ENCODE measurements at places on chromosomes 12 and 14. TPM values are rescaled to one million over a fixed set of nuclear protein-coding genes. Genes with fewer than 3 reads are reported as not detected.

Gene AMIGO2
- total RNA-seq, result 1.7 TPM

Gene CD27
- total RNA-seq, result not detected

Gene FAM222A
- total RNA-seq, result 18.1 TPM

Gene RIPK3
- total RNA-seq, result not detected

Gene SLC6A12
- 0.64 TPM for total RNA-seq

Gene RNASE7
- not detected for total RNA-seq

Gene CHGA
- 663 TPM for total RNA-seq

Gene INHBE
- total RNA-seq, result 18.0 TPM

Gene KLHL33
- 0.15 TPM for total RNA-seq

Gene STYK1
- not detected for total RNA-seq

Gene ACACB
- 3.8 TPM for total RNA-seq

Gene LRRK2
- total RNA-seq, result not detected

Gene NKX2-1
- not detected for total RNA-seq

Gene CACNA1C
- 11.0 TPM for total RNA-seq

Gene WIF1
- total RNA-seq, result not detected

Gene PAPLN
- 2.8 TPM for total RNA-seq

Gene C1S
- total RNA-seq, result 3.5 TPM

Gene GAS2L3
- total RNA-seq, result 56.2 TPM

Gene SOX5
- total RNA-seq, result 118 TPM

Gene PPP1R36
- 2.4 TPM for total RNA-seq

Gene UNC119B
- total RNA-seq, result 16.2 TPM

Gene GPRC5A
- total RNA-seq, result not detected

Gene HRK
- total RNA-seq, result 2.4 TPM

Gene CLEC6A
- not detected for total RNA-seq

Gene LALBA
- total RNA-seq, result not detected

Gene LRP1-AS
- not detected for total RNA-seq

Gene DHRS2
- 0.42 TPM for total RNA-seq

Gene TAS2R42
- total RNA-seq, result not detected

Gene INTS13
- 16.9 TPM for total RNA-seq

Gene RNU4-1
- 5,722 TPM for total RNA-seq

Gene SAMD15
- total RNA-seq, result 0.47 TPM

Gene KRT78
- not detected for total RNA-seq

Gene RTL1
- not detected for total RNA-seq

Gene MGAT4C
- total RNA-seq, result 0.98 TPM

Gene MEG3
- 0.22 TPM for total RNA-seq

Gene IFNG-AS1
- total RNA-seq, result not detected

Gene OR4E2
- not detected for total RNA-seq

Gene CAPZA3
- total RNA-seq, result not detected

Gene PHETA1
- 33.2 TPM for total RNA-seq

Gene OASL
- not detected for total RNA-seq

Gene ACSS3
- 3.6 TPM for total RNA-seq

Gene SLC7A7
- 1.7 TPM for total RNA-seq

Gene POTEM
- not detected for total RNA-seq

Gene WNT5B
- total RNA-seq, result 16.3 TPM

Gene CMA1
- not detected for total RNA-seq

Gene CBLN3
- 0.51 TPM for total RNA-seq
